Activated naive CD8-positive, alpha-beta T cell treated with anti-CD3 and anti-CD28 coated beads for 36 hours (primary cell): ENCODE measurements at places on chromosomes 3 and 15. TPM values are rescaled to one million over a fixed set of nuclear protein-coding genes. Genes with fewer than 3 reads are reported as not detected.

A4GNT gene
- not detected for total RNA-seq

- DNase-seq, result no peak
Measured at GRCh38 chr3:197692641-197693040, 44.1 kb downstream of the RUBCN start.

DNA sequence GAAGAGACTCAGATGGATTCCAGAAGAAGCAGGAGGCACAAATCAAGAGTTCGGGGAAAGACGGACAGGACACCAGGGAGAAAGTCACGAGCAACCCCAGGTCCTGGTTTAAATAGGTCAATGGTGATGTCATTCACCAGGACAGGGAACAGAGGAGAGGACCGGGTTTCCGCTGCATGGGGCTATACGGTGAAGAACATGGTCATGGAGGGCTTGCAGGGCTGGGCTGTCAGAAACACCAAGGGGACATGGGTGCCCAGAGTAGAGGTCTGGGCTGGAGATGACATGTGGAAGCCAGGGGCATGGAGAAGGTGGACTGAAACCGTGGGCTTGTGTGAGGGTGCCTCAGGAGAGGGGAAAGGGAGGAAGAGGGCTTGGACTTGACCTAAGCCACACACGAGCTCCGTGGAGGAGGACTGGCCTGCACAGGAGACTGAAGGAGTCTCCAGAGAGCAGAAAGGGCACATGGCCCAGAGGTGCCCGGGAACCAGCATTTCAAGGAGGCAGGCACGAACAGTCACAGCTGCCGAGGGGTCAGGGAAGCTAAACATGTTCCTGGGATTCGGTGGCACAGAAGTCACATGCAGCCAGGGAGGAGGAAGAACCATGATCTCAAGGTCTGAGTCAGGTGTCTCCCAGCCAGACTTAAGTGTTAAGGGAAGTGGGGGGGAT, 54.2 kb upstream of the RPL32 start:
- no peak for DNase-seq

- DNase-seq, result no peak
Measured at GRCh38 chr3:154111365-154111935, 9.7 kb upstream of the ARHGEF26 start.

GRCh38 chr3:149316437-149316836, 17.0 kb downstream of the TM4SF18 start:
- DNase-seq, result no peak
